ENCODE measurements at places on chromosomes 2 and 18.

- no peak for DNase-seq
Observed at GRCh38 chr2:198880421-198880820, 577.3 kb downstream of the SATB2 start.

- DNase-seq: no peak
Observed at GRCh38 chr2:197121255-197121654, 189.3 kb downstream of the ANKRD44 start.

GRCh38 chr2:163252199-163252598, 413.6 kb upstream of the KCNH7 start:
- no peak for DNase-seq

DNA sequence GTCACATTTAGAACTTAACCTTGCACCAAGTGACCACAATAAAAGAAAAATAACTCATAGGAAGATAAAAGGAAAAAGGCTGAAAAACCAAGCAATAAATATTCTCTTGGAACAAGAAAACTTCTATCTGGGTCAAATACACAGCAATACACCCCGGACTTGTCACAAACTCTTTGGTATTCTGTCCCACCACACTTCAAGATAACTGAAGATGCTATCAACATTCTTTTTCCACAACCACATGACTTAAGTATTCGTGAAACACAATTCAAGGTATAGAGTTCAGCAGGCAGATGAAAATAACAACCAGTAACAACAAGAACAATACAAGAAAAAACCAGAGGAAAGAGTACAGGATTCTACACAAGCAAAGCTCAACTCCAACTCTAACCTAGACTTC, 18.0 kb downstream of the MBD2 start:
- no peak for DNase-seq

DNA sequence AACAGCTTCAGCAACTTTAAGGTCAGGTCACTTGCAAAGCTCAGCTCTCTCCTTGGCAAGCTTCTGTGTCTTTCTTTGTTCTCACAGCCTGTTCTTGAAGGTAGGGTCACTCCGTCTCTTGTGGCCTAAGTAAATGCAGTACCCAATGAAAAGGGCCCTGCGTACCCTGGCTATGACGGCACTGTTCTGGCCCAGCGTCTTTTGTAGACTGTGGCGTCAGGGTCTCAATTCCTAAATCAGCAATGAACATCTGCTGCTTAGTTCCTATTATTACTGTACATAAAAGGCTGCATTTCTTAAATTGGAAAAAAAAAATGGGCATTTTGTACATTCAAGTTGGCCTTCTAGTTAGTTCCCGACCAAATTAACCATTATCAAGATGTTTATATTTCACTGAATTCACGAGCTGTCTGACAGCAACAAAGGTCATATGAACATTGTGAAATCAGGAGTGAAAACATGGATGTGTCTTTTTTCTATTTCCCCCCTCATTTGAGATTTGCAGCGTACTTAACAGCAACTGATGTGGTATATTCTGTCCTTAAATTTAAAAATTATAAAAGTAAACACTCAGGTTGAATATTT, 17.0 kb upstream of the MTCL1 start:
- no peak for DNase-seq

DNA sequence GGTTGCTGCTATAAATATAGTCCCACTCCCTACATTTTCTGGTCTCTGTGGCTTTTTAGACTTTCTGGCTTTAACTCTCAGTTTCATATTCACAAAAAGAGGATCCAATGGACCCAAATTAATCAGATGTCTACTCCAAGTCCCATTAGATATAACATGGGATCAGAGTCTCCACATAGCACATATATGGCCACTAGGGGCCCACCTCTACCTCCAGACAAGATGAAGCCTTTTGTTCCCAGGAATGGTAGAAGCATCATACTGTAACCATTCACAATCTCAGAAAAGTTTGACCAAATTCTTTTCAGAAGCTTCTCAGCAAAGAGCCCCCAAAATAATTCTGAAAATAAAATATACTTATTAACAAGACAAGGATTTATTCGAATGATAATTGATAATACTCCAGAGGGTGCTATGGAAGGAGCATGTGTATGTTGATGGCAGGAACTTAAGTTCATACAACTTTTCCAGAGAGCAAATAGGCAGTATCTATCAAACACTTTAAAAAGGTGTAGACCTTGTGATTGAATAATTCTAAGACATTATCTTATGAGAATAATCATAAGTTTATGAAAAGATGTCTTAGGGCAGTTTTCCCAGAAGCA, 382.3 kb upstream of the CRIM1 start:
- peak; percentile 60 for DNase-seq

DNA sequence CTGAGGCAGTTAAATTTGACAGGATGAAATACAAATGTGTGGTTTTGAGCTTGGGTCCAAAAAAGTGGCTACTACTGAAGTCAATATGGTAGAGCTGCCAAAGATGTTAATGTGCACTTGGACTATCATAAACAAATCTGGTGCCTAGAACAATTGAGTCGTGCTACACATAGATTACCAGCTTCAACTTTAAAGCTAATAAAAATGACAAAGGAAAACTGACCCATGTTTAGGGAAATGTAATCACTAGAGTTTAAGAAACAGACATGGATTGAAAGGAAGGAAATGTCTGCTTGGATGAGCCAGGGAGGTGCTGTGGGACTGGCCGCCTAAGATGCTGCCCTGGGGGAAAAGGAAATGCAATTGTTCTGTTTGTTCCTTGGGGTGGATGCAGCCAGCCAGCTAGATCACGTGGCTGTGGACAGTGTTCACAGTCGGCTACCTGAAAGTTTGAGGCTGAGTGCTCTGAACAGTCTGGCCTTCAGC, 36.6 kb downstream of the CYB5A start:
- DNase-seq: no peak

GRCh38 chr2:70975237-70975636, 3.2 kb upstream of the ANKRD53 start:
- DNase-seq: no peak

DNA sequence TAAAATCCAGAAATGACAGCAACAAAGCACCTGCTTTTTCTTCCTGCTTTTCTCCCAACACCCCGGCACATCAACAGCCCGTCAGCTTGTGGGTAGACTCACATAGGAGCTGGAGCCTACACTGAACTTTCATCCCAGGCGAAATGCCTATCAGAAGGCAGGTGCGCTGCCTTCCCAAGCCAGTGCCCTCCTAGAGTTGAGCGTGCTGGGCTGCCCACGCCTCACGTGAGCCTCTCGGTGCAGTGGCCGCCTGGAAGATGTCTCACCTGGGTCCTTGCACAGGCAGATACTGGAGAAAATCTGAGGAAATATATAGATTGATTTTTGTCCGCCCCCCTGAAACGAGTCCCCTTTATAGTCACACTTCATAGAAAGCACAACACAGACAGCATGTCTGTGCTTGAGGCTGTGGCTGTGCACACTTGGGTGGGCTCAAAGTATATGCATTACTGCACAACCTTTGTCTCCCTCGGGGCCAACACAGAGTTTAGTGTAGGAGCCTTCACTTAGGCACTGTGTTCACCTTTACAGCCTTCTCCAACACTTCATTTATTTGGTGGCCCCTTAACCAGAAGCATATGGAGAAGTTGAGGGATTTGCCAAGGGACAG, 112.5 kb downstream of the SMAD7 start:
- no peak for DNase-seq

GRCh38 chr2:151669585-151670081, 64.6 kb downstream of the NEB start:
- no peak for DNase-seq

GRCh38 chr18:7749510-7749981, 182.4 kb downstream of the PTPRM start:
- DNase-seq: peak; percentile 47

GRCh38 chr2:73970141-73970803, 14.4 kb upstream of the TET3 start:
- DNase-seq: no peak

DNA sequence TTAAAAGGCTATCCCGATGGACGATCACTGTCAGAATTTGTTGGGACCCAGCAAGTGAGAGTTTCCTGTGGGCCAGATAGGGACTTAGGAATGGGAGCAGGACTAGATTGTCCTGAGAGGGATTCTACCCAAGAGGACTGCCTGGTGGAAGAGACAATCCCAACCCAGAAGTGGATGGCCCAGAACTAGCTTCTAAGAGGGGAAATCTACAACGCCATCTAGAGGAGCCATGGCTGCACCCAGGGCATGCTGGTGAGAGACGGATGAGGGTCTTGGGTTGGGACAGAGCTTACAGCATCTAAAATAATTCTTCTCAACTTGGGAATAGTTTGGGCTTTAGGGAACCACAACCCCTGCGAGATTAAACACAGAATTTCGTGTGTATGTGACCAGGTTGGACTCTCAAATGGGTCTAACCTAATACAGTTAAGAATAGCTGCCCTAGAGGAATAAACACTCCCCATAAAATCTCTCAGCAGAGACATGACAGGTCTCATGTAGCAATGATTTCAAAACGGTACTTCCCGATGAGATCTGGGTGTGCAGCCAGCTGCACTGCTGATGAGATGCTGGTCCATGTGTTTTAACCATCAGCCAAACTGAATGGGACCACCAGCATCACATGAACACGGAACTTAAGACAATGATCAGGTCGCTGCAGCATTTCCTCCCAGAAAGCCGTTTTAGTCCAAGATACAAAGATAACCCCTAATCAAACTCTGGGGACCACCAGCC, 50.8 kb downstream of the CCBE1 start:
- peak; percentile 33 for DNase-seq

- DNase-seq: no peak
Observed at GRCh38 chr18:61833387-61833786, 59.4 kb downstream of the RNF152 start.

DNA sequence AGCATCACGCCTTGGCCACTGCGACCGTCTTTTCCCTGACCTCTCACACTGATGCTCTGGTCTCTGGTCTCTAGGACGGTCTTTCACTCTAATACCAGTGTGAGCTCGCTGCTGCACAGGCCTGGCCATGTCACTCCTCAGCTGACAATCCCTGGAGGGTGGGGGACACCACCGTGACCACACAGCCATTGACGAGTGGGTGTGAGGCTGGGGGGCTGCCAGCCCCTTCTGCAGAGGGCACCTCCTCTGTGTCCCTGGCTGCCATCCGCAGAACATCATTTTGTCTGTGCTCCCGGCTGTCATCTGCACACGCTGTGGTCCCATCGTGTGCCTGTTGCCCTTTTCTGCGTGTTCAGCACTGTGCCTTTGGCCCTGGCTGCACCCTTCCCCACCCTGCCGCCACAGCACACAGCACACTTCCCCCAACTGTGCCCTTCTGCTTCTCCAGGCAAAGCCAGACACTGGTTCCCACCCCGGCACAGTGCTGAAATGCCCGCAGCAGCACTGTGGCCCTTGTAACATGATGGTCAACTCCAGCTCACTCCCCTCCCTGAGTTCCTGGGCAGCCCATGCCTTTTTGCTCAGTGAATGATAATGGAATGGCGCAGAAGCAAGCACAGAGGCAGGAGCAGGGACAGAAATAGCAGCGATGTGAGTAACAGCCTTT, 30.4 kb upstream of the INHBB start:
- no peak for DNase-seq

GRCh38 chr2:48365476-48365875, 164.5 kb upstream of the STON1 start:
- DNase-seq: no peak

- DNase-seq: peak; percentile 92
Observed at GRCh38 chr2:27303093-27304025, 4.9 kb downstream of the UCN start.

DNA sequence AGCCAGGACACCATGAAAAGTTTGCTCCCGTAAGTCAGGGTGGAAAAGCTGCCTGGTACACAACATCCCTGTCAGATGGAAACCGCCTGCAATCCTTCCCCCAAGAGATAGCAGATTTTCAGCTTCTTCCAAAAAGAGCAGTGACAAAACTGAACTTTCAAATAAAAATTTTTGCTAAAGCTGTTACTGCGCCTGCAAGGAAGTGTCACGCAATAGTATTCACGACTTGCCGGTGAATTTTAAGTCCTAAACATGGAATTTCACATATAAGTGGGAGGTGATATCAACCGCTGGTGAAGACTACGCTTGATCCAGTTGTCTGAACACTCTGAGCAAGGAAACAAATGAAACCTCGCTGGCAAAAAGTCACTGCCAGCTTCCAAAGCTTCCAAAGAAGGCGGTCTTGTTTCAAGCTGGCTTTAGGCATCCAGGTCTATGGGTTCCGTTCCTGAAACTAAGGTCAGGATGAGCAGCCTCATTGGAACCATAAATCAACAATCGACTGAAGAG, 2.8 kb downstream of the COL6A3 start:
- no peak for DNase-seq

- no peak for DNase-seq
Observed at GRCh38 chr2:158772306-158773078, 22.6 kb upstream of the DAPL1 start.

- peak; percentile 64 for DNase-seq
Observed at GRCh38 chr2:38522754-38523349, 79.9 kb downstream of the HNRNPLL start.

DNA sequence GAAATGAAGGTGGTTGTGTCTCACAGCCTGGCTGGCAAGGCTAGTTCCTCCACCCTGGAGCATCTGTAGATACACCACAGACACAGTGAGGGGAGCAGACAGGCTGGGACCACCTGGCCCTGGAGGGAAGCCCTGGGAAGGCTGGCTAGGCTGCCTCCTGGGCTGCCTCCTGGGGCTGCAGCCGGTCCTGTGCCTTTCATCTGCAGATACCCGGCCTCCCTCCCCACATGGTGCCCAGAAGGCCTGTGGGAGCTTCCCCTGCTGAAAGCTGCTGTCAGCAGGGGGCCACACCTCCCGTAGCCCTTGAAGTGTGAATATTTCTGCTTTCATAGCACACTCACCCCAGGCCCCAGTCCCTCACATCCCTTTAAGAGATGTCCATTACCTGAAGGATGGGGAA, 37.6 kb downstream of the SDC1 start:
- no peak for DNase-seq

- DNase-seq: no peak
Observed at GRCh38 chr2:207155516-207156444, 10.0 kb downstream of the KLF7 start.

GRCh38 chr18:79583984-79584401, 95.6 kb upstream of the CTDP1 start:
- no peak for DNase-seq

- DNase-seq: no peak
Observed at GRCh38 chr2:161436411-161436810, 20.3 kb downstream of the TBR1 start.

DNA sequence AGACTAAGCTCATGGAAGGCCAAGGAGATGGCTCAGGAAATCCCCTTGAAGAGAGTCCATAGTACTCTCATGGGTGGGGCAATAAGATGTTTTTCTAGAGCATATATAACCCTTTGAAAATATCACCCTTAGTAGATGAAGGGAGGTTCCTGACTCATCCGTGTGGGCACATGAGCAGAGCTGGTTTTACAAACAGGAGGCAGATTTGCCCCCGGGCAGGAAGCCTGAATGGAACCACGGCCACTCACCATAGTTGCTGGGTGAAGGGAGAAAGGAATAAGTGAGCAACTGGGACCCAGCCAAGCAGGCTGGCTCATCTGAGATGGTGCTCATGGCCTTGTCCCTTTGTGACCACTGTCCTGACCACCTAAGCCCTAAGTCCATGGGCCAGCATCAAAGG, 29.0 kb upstream of the MAPRE3 start:
- no peak for DNase-seq

Data from NCI-H82 (cell line).